ENCODE measurements at places on chromosomes 11 and 22. TPM values are rescaled to one million over a fixed set of nuclear protein-coding genes. Genes with fewer than 3 reads are reported as not detected.

- DNase-seq = no peak
These were observed 147.0 kb downstream of the APIP start for GRCh38 chr11:34769224-34769623.

DNA sequence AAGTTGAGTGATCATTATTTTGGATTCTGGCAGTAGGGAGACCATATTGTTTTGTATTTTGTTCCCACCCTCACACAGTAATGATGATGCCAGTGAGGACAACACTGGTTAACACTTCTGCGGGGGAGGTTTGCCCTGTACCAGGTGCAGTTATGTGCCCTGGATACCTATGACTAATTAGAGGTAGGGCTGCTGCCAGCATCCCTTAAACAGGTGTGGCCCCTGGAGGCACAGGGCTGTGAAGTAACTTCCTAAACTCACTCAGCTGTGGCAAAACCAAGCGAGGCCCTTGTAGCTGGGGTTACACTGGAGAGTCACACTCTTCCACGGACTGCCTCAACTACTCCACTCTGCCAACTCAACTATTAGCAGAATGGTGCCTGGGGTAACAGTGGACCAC lies 64.5 kb downstream of the MCM5 start:
- no peak for DNase-seq

- DNase-seq = no peak
These were observed 1336.2 kb downstream of the BRD1 start for GRCh38 chr22:48491451-48491941.

GRCh38 chr11:61125310-61125684 lies 23.0 kb downstream of the CD5 start:
- DNase-seq = no peak

DNA sequence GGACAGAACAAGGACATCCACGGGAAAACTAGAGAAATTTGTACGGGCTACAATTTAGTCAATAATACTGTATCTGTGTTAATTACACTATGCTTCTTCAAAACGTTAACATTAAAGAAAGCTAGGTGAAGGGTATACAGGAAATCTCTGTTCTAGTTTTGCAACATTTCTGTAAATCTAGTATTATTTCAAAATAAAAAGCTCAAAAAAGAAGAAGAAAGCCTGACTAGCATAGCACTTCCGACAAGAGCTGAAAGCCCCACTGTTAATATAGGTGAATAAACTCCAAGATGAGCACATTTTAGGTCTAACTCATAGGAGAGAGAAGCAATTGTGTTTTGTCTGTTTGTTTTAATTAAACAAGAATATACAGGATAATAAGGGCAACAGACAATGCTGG lies 299.7 kb downstream of the TTC28 start:
- DNase-seq = no peak

The ISX gene
- total RNA-seq = not detected

- DNase-seq = no peak
These were observed 325.4 kb downstream of the BRD1 start for GRCh38 chr22:49502126-49502826.

The OR2D3 gene
- not detected for total RNA-seq

GRCh38 chr22:37672206-37672919 lies 3.1 kb upstream of the LGALS1 start:
- no peak for DNase-seq

The YAP1 gene
- 29.9 TPM for total RNA-seq

- no peak for DNase-seq
These were observed 8.8 kb downstream of the TRAF6 start for GRCh38 chr11:36501236-36501635.
